Large intestine (tissue), 12 donors: ENCODE measurements at places on chromosomes 6 and 20. TPM values are rescaled to one million over a fixed set of nuclear protein-coding genes. Genes with fewer than 3 reads are reported as not detected.

Gene BMP2
- 15.2 TPM for polyA plus RNA-seq

GRCh38 chr20:25692499-25692898 lies 4.2 kb downstream of the ZNF337 start:
- H3K27me3 ChIP-seq = no peaks in the 10 kb centered on the region
- no peak overlapping the region for H3K27ac ChIP-seq
- no peak for DNase-seq

- H3K36me3 ChIP-seq = no peaks in the 10 kb centered on the region
- DNase-seq = no peak
- H3K4me1 ChIP-seq = no peaks in the 10 kb centered on the region
Measured at GRCh38 chr6:5529733-5530132, 268.4 kb downstream of the FARS2 start.

Gene APCDD1L
- polyA plus RNA-seq = 0.09 TPM

- peaks cover 18% of the 10 kb centered on the region for H3K4me1 ChIP-seq
- peaks cover 29% of the 10 kb centered on the region for H3K36me3 ChIP-seq
- no peak overlapping the region for H3K4me3 ChIP-seq
- H3K27me3 ChIP-seq = no peaks in the 10 kb centered on the region
- no peak for DNase-seq
Measured at GRCh38 chr6:43142101-43142500, 29.0 kb upstream of the SRF start.

DNA sequence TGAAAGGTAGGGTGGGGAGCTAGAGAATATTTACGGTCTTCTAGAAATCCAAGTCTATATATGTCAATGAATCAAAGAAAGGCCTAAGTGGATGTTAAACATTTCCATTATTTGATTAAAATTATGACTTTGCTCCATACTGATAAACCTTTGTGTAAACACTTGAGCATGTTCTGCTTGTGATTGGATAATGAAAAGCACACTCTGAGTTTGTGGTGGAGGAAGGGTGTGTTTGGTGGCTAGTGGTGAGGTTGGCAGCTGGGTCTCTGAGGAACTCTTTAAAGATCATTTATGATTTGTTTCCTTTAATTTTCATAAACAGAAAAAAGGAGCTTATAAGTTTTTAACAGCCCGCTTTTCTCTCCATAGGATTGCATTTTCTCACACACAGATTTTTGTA lies 84.7 kb downstream of the RFPL4B start:
- no peaks in the 10 kb centered on the region for H3K4me1 ChIP-seq
- DNase-seq = no peak
- H3K4me3 ChIP-seq = no peak overlapping the region
- H3K36me3 ChIP-seq = no peaks in the 10 kb centered on the region
- H3K27me3 ChIP-seq = no peaks in the 10 kb centered on the region

Gene SLC23A2
- 11.3 TPM for polyA plus RNA-seq

Gene UBE2C
- polyA plus RNA-seq = 35.6 TPM

- peaks cover 16% of the 10 kb centered on the region for H3K36me3 ChIP-seq
- H3K4me1 ChIP-seq = peaks cover 32% of the 10 kb centered on the region
- H3K27me3 ChIP-seq = no peaks in the 10 kb centered on the region
- no peak overlapping the region for H3K4me3 ChIP-seq
- no peak for DNase-seq
Measured at GRCh38 chr6:111673532-111673931, 67.9 kb upstream of the TRAF3IP2 start.

- H3K4me3 ChIP-seq = no peak overlapping the region
- H3K27me3 ChIP-seq = no peaks in the 10 kb centered on the region
- peak; percentile 59 for DNase-seq
- H3K36me3 ChIP-seq = no peaks in the 10 kb centered on the region
- H3K27ac ChIP-seq = no peak overlapping the region
Measured at GRCh38 chr6:6663421-6664135, 75.1 kb downstream of the LY86 start.

Gene GMPR
- 3.2 TPM for polyA plus RNA-seq

GRCh38 chr6:38943964-38944363 lies 104.6 kb upstream of the GLP1R start:
- H3K4me3 ChIP-seq = no peak overlapping the region
- H3K27ac ChIP-seq = no peak overlapping the region
- H3K27me3 ChIP-seq = no peaks in the 10 kb centered on the region
- DNase-seq = no peak

Gene MOG
- 0.04 TPM for polyA plus RNA-seq

DNA sequence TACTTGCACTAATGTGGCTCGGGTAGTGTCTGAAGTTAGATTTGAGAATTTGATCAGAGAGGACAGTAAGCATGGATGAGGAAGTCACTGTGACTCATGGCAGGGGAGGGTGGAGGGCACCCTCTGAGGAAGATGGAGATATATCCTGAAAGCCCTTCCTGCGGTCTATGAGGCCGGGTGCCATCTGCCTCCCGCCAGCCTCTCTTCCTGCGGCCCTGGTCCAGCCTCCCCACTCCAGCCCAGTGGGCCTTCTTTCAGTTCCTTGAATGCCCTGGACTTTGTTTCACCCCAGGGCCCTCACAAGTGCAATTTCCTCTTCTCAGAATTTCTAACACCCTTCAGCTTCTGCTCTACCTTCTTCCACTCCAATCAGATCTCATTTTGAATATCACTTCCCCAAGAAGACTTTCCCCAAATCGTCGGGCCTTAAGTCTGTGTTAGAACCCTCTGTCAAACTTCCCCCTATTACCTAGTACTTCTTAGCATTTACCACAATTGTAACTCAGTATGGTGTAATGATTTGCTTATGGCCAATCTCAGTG lies 20.2 kb upstream of the TNFAIP3 start:
- no peaks in the 10 kb centered on the region for H3K4me1 ChIP-seq
- no peak for DNase-seq
- no peak overlapping the region for H3K27ac ChIP-seq

DNA sequence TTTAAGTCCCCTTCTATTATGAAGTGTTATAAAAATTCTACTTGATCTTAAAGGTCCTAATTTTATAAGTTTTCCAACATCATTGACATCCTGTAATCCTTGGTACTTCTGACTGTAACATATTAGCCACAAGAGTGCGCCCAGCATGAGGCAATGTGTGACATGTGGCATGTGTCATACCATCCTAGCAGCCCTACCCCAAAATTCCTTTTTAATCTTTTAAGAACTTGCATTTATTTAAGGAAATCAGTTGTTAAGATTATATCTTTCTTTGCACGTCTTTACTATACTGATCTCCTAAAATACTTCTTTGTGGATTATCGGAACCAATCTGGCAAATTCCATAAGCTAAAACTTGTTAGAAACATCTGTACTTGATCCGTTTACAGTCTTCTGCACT lies 167.1 kb upstream of the SLC24A3 start:
- DNase-seq = no peak
- H3K36me3 ChIP-seq = no peaks in the 10 kb centered on the region
- no peak overlapping the region for H3K27ac ChIP-seq
- no peaks in the 10 kb centered on the region for H3K27me3 ChIP-seq
- H3K4me1 ChIP-seq = no peaks in the 10 kb centered on the region

DNA sequence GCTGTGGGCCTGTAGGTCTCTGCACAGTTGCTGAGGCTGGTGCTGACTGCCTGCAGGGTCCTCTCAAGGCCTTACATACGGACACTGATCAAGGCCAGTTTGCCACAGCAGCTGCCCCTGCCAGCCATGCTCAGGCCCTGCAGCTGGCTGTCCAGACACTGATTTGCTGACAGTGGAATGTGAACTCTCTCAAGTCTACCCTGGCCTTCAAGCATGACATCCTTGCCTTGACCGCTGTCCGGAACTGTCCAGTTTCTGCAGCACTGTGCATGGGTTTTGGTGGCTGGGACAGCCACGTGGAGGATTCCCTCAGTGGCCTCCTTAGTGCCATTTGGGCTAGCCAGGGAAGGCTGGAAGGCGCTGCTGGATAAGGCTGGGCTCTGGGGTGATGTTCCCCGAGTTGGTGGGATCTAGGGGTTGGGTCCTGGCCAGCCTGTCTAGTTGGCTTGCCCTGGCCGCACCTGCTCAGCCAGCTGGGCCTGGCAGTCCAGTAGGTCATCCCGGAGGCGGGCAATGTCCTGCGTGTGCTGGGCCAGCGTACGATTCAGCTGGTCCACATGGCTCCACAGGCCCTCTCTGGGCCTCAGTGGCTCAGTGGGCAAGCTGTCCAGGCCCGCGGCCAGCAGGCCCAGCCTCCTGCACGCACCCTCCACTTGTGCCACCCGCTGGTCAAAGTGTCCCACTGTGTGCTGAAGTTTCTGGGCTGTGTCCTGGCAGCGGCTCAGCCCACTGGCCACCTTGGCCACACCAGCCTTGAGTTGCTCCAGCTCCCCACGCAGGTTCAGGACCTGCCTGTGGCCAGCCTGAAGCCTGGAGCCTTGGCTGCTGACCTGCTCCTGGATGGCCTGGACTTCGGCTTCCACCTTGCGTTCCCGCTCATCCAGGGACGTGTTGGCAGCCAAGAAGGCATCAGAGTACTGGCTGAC lies 5.5 kb downstream of the EMILIN3 start:
- H3K4me1 ChIP-seq = peaks cover 10% of the 10 kb centered on the region
- H3K36me3 ChIP-seq = peaks cover 44% of the 10 kb centered on the region
- H3K27me3 ChIP-seq = peaks cover 27% of the 10 kb centered on the region
- DNase-seq = no peak

Gene PABPC1L
- polyA plus RNA-seq = 27.4 TPM

DNA sequence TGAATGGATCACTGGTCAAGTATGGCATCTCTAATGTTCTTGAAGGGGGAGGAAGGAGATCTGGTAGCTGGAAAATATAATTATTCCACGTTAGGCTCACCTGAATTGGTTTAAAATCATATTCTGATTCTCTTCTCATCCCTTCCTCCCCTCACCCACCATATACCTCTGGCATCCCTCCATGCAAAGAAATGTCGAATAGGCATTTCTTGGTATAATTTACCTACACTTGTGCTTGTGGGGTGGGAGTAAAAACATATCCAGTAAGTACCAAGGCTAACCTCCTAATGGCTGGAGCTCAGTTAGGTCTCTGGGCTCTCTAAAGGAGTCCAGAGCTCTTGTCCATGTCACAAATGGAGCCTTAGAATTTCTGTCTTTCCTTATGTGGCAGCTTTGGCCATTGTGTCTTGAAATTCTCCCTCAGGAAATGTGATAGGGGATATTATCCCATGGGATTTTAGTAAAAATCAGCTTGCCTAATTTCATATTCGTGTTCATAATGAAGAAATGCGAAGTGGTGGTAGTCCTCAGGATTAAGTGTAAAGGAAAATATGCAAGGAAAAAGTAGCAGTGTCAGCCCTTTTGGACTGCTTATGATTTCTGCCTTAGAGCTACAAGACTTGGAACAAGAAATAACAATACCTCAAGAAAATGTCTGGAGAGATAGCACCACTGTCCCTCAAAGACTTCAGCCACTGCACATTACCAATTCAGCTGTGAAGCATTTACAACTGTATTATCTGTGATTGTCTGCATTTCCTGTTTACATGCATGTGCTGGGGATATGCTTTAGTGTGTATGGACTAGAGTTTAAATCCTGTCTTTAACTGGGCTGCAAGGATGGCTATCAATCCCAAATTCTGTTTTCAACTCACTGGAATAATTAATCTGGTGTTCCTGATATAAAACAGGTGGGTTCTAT lies 12.3 kb downstream of the TAF11 start:
- H3K4me3 ChIP-seq = no peak overlapping the region
- DNase-seq = no peak
- H3K27me3 ChIP-seq = no peaks in the 10 kb centered on the region
- peaks cover 16% of the 10 kb centered on the region for H3K4me1 ChIP-seq

Gene NEDD9
- 12.9 TPM for polyA plus RNA-seq

DNA sequence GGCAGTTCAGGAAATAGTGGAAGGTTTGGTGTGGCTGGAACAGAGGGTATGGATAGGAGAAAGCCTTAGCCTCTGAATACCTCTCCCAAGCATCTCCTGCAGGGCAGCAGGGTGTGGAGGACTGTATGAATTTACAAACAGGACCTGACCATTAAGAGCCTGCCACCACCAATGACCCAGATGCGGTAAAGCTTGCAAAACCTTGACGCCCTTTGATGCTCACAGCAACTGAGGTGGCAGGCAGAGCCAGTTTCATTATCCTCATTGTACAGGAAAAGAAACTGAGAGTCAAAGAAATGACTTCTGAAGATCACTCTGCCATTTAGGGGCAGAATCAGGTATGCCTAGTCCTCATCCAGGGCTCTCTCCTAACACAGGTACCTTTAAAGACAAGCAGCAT lies 2.4 kb downstream of the HM13 start:
- no peak overlapping the region for H3K4me3 ChIP-seq
- no peak overlapping the region for H3K27ac ChIP-seq
- H3K27me3 ChIP-seq = no peaks in the 10 kb centered on the region
- H3K4me1 ChIP-seq = peaks cover 13% of the 10 kb centered on the region
- DNase-seq = no peak

Gene CEP250
- 31.0 TPM for polyA plus RNA-seq

DNA sequence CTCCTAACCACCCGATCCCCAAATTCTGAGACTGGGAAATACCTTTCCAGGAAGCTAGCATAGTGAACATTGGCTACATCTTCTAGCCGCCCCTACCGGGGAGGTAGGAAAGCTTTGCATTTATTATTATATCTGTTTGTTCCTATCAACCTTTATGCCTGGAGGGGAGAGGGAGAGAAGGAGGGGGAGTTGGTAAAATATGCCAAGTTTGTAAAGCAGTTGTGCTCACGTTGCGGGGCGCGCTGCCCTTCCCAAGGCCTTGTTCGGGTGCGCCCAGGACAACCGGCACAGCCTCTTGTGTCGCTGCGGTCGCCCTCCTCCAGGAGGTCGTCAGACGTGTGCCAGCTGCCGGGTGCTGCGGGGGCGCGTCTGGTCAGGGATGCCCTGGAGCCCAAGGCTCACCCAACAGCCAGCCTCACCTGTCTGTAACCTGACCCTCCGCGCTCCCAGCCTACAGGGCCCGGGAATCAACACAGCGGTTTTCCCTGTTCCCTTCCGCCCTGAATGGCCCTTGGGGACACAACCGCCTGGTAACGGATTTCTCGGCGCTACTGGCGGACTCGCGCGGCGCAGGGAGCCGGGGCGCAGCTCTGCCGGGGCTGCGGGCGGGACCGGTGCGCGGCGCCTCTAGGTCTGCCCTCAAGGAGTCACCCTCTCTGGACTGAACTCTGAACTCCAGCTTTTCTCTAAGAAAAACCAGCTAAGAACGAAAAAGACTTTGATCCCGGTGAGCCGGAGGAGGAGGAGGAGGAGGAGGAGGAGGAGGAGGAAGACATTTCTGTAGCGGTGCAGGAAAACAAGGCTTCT lies 1.1 kb upstream of the OVOL2 start:
- no peaks in the 10 kb centered on the region for H3K36me3 ChIP-seq
- H3K27me3 ChIP-seq = peaks cover 52% of the 10 kb centered on the region
- peak; percentile 37 for DNase-seq
- H3K4me3 ChIP-seq = peak overlapping the region; percentile 64

DNA sequence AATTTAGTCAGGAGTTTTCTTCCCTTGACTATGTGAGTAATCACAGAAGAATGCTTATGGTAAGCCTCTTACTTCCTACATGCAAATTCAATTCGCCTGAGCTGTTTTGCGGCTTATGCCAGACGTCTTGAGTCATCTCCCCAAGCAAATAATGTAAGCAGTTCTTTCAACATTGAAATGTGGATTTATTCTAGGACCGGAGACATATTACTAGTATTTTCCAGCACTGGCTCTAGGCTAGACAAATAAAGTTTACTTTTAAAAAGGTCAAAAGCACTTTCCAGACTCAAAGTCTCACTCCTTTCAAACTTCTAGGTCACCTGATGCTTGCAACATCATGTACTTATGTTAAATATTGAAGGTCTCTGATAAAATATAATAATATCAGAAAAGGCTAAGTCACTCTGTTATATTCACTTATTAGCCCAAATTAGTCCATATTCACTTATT lies 38.1 kb upstream of the NOX3 start:
- no peaks in the 10 kb centered on the region for H3K27me3 ChIP-seq
- H3K36me3 ChIP-seq = no peaks in the 10 kb centered on the region
- peak; percentile 7 for DNase-seq
- no peak overlapping the region for H3K4me3 ChIP-seq
- no peaks in the 10 kb centered on the region for H3K4me1 ChIP-seq

Gene GGT7
- 7.9 TPM for polyA plus RNA-seq
